ENCODE measurements at places on chromosomes 12 and 14.

GRCh38 chr12:130879212-130879686 is 7.4 kb downstream of the RAN start:
- DNase-seq: no peak

GRCh38 chr12:124420996-124421674 is 126.2 kb downstream of the RFLNA start:
- DNase-seq: no peak

GRCh38 chr14:81618695-81619094 is 85.0 kb upstream of the SEL1L start:
- DNase-seq: no peak

DNA sequence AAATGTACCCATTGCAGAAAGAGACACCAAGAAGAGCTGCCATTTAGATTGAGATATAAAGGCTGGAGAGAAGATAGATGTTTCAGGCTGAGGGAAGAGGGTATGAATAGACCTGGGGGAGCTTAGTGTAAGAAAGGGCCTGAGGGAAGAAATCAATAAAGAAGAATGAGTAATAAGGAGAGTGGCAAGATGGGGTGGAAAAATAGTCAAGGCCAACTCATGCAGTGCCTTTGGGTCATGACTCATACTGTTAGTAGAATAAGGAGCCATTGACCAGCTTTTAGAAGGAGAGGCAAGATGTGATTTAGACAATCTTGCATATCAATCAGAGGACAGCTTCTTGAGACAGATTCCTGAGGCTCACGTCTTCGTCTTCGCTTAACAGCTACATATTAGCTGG is 287.5 kb downstream of the DUSP6 start:
- no peak for DNase-seq

DNA sequence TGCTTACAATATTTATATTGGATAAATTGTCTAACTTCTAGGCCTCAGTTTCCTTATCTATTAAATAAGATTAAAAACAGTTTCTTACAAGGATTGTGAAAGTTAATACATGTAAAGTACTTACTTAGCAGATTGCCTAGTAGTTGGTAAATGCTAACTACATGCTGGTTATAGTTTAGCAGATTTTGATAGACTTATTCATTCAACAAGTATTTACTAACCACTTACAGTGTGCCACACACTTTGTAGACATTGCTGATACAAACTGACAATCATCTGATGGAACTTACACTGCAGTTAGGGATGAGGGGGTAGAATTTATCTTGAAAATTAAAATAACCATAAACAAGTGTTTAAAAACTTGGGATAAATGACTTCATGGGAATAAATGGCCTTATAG is 50.4 kb downstream of the ARID2 start:
- no peak for DNase-seq

DNA sequence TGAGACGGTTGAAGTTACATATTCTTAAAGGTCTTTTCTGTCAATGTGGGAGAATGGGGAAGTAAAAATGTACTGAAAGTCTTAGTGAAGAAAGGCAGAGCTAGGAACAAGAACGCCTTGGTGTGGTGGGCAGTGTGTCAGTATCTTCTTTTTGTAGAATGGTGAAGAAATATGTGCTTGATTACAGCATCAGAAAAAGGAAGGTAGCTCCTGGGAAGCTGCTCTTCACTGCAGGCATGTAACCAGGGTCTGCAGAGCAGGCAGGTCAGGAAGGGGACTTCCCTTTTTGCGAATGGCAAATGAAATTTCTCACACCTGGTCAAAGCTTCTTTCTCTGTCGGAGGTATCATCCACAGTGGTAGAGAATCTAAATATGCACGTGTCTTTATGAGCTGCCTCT is 226.2 kb downstream of the ADAMTS20 start:
- no peak for DNase-seq

DNA sequence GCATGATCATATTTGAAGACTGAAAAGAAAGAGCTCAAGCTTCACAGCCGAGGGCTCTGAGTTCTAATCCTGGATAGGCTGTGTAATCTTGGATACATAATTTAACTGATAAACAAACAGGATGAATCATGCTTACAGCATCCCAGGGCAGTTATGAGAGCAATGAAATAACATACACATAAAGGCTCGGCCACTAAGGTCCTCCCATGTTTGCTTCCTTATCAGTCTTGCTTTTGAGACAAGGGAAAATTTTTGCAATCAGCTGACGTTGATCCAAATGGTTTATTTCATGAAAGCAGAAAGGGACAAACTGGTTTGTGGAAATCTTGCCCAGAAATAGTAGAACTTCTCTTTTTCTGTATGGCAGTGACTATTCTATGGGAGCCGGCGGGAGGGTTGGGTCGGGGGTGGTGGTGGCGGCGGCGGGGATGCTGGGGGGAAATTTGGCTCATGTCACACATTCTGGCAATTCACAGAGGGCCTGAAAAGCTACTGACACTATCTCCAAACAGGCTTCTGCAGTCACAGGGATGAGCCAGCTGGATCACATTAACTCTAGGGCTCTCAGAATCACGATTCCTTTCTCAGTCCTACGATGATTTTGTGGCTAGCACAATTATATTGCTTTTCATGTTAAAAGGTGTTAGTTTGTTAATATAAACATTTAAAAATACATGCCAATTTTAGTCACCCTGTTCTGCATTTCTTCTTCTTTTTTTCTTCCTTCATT is 124.5 kb downstream of the SLC8A3 start:
- DNase-seq: no peak

DNA sequence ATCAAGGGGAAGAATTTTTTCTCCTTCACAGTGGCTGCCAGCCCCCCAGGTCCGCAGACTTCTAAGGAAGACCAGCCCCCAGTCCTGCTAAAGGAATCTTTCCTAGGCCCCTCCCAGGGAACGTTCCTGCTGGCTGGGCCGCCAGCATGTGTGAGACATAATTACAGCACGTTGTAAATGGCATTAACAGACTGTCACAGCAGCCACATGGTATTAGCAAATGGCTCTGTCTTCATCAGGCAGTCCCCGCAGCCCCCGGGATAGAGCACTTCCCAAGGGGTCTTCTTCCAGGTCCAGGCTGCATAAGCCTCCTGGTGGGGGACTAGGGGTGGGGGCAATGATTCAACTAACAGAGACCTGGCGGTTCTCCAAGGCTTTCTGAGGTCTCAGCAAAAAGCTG is 34.9 kb upstream of the FAM222A start:
- no peak for DNase-seq

DNA sequence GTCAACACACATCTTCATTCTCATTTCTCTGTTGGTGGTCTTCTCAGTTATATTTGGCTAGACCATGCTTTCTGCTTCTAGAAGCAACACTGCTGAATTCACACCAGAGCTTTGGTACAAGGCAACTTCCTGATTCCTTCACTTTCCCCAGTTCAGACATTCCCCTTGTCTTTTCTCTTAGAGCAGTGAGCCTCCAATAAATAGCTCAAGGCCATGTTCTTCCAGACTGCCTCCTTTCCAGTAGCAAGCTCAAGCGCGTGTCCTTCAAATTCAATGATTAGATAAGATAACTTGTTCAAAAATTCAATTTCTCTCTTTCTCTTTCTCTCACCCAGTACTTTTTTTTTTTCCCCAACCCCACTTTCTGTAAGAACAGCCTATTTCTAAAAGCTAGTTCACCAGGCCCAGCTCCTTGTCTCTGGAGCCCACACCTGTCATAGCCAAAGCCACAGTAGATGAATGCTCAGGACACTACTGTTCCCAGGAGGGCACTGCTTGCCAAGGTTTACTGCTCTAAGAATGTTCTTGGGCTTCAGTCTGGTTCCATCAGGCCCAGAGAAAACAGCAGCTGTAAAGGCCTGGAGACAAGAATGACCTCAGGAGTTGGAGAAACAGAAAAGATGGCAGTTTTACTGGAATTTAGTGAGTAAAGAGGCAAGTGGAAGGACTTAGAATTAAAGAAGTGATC is 17.7 kb downstream of the TBK1 start:
- no peak for DNase-seq

GRCh38 chr12:112116232-112117060 is 7.9 kb upstream of the NAA25 start:
- no peak for DNase-seq

- DNase-seq: no peak
Measured at GRCh38 chr12:90959032-90959431, 4.1 kb upstream of the CCER1 start.

- no peak for DNase-seq
Measured at GRCh38 chr12:109443794-109444193, 33.3 kb downstream of the KCTD10 start.

DNA sequence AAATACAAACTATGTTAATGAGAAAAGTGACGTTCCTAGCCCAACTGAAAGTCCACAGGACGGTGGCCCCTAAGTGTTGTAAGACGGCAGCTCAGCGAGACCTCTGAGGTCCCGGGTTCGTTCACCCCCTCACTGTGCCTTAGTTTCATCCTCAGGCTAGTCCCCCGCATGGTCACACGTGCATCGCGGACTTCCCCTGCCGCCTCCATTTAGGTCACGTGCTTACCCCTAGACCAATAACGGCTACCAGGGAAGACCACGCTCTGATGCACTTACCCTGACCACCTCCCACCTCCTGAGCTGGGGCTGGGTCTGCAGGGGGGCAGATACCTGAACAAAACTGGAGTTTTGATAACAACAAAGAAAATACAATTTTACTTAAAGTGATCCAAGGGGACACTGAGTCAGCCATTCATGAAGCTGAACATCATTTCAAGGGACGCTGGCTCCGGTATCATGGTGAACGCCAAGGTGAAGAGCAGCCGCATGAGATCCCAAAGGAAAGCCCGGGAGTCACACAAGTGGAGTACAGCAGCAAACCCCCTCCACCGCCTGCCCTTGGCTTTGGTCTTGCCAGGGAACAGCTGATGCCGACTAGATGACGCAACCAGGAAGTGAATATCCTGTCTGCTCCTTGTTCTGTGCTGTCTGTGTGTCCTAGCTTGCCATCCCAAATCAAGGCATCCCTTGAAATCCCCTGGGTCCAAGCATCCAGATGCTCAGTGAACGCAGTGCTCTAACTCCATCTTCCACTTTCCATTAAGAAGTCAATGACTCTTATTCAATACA is 274.1 kb downstream of the PCNX1 start:
- DNase-seq: no peak

DNA sequence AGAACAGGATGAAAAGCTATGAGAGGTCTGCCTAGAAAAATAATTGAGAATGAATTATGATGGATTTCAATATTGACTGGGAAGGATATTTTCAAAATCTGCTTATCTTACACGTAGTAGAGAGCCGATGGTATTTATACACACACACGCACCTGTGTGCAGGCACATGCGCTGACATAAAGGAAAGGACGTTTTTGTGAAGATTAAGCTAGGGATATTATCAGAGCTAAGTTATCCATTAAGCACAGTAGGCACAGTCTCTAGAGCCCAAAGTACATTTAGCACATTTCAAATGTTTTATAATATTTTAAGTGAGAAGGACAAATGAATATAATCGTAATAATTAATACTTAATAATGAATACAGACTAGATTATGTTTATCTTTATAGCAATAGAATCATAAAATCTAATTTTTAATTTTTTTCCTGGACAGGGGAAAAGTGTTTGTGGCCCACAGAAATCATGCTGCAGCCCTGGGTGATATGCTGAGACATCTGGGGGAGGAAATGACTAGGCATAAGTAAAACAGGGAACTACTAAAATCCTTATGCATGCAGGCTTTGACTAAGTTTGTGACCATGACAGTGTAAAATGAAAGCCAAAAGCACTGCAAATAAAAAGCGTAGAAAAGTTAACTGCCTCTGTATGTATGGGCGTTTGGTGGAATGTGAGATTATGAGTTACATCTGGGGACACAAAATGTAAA is 146.1 kb downstream of the KITLG start:
- no peak for DNase-seq

DNA sequence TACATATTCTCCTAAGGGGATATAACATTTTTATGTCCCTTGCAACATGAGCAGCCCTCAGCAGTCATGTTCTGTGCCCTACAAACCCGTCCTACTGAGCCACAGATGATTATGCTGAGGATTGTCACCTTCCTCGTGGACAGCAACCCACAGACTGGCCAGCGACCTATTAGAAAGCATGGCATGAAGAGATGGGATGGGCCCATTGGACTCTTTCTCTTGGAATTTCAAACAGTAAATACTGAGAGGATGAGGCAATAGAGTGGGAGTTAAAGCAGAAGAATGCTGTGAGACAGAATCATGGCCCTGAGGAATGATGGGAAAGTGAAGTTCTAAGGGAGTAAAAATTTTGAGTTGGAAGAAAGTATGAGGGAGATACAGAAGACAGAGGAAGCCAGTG is 149.9 kb upstream of the BTG1 start:
- DNase-seq: no peak

GRCh38 chr12:95922231-95922630 is 20.2 kb downstream of the CCDC38 start:
- no peak for DNase-seq
